ENCODE measurements at places on chromosomes 4 and X. TPM values are rescaled to one million over a fixed set of nuclear protein-coding genes. Genes with fewer than 3 reads are reported as not detected.
A peak's percentile ranks its signal among the peaks of the same experiment; 100 is the strongest.

- DNase-seq, result no peak
Measured at GRCh38 chr4:120636120-120636630, 286.4 kb downstream of the PRDM5 start.

DNA sequence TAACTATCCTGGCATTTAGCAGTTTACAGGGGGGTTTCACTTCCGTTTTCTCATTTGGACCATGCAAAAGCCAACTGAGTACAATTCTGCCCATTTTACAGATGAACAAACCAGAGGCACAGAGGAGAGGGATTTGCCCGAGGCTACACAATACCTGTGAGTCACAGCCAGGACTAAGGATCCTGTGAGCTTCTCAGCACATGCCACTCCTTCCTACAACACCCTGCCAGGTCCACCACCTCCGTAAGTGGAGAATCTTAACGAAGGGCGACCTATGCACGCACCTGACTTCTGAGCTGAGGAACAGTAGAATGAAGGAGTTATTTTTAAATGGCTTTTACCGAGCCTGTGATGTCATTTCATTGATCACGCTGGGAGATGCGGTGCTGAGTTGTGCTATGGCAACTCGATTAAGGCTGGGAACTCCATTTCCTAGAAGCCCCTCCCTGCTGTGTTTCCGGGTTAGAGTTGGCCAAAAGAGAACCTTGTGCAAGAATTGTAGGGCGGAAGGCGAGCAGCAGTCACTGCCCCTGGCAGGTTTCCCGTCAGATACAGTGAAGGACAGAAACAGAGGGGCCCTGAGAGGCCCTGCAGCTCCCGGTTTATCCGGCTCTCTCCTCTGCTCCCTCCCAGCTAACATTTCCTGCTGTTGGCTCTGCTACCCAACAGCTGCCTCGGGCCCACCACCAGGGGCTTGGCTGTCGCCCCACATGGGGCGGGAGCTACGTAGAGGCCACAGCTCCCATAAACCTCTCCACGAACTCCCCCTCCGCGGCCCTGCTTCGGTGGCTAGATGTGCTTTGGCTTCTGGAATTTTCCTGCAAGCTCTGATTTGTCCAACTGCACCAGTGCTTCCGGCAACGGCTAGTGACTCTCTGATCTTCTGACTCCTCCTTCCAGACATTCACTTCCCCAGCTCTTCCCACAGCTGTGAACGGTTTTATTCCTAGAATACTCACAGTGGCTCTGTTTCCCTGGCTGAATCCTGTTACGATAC is 75.1 kb upstream of the USP9X start:
- peak; percentile 86 for DNase-seq

GRCh38 chr4:52883183-52883621 is 21.1 kb downstream of the RASL11B start:
- DNase-seq, result no peak

DNA sequence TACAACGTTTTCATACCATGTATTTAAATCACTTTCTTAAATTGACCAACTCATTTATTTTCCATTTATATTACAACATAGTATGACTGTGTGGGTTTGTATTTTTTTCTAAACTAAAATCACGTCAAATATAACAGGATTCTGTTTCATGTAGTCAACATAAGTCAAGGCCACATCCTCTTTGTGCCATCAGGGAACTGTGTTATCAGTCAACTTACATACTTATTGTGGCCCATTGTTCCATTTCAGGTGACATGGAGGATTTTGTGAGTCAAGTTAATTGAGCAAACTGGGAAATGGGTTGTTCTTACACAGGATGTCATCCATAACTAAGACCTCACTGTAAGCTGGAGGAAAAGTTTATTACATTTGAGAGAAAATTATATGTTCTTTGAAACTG is 35.9 kb downstream of the STK26 start:
- DNase-seq, result no peak

- no peak for DNase-seq
Measured at GRCh38 chrX:94400488-94400887, 726.5 kb downstream of the FAM133A start.

GRCh38 chrX:72306085-72306801 is 529 bp upstream of the CITED1 start:
- no peak for DNase-seq

GRCh38 chr4:109015413-109015810 is 252.6 kb upstream of the ETNPPL start:
- DNase-seq, result no peak

DNA sequence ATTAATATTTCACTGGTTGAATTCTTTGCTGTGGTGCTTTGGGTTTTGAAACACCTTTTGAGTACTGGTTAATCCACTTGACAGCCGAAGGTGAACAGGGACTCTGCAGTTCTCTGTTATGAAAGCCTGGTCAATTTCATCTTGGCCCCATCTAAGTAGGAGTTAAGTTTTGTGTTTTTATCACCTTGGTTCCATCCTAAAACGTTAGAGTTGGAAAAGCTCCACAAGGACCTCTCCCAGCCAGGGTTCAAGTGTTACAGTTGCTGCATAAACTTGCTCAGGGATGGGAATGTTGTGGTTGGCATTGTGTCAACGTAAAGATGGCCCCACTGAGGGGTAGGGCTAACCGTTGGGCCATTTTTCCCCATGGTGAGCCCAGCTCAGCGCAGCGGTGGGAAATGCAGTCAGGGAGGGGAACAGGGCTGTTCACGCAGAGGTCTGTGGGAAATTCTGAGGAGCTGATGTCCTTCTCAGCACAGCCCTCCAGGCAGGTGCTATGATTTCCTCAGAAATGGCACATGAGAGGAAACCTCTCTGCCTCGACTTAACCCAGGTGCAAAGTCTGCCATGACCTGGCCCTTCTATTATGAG is 188.7 kb downstream of the STIM2 start:
- DNase-seq, result no peak

DNA sequence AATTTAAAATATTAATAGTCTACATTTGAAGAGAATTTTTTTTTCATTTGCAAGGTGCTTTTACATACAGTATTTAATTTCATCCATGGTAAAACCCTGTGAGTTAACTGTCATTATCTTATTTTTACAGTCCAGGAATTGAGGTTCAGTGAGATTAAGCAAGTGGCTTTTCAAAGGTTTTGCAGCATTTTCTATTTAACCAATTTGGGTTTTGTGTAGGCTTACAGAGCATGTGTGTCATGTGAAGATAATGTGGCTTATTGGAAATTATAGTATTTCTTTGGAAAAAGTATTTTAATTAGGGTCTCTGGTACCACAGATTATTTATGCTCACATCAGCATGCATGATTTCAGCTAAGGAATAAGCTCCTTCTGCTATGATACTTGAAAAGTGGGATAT is 4.5 kb downstream of the XK start:
- no peak for DNase-seq

TENM3 gene
- polyA plus RNA-seq, result 0.68 TPM

- DNase-seq, result no peak
Measured at GRCh38 chrX:122739770-122740169, 444.3 kb upstream of the GRIA3 start.

GRCh38 chrX:21735768-21736127 is 22.2 kb downstream of the SMPX start:
- no peak for DNase-seq

DNA sequence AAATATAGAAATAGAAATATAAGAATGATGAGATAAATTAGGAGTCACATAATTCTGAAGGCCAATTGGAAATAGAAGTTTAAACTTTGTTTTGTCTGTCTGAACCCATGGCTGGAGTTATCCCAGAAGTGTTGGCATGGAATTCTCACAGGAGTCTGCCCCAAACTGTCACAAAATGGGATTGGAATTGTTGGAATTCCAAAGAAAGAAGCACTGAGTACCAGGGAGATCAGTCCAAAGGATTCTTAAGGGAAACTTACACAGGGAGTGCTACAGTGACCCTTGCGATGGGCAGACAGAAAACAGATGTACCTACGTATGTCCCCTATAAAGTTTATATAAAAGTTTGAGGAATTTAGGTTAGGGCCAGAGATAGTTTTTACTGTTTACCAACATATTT is 1607.7 kb downstream of the ARAP2 start:
- DNase-seq, result no peak

DNA sequence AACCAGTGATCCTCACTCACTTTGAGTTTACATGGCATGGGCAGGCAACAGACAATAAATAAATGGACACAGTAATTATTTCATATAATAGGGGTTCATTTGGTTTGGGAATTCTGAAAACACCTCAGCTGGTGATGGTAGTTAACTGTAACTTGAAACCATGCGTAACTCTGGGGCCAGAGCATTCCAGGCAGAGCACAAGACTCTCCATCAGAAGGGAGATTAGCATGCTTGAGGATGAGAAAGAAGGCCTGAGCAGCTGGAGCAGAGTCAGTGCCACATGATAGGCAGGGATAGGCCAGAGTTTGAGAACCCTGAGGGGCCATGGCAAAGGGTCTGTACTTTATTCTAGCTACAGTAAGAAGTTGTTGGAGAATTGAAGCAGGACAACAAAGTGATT is 56.3 kb upstream of the CXCL8 start:
- DNase-seq, result no peak

APBB2 gene
- polyA plus RNA-seq, result 8.6 TPM

DNA sequence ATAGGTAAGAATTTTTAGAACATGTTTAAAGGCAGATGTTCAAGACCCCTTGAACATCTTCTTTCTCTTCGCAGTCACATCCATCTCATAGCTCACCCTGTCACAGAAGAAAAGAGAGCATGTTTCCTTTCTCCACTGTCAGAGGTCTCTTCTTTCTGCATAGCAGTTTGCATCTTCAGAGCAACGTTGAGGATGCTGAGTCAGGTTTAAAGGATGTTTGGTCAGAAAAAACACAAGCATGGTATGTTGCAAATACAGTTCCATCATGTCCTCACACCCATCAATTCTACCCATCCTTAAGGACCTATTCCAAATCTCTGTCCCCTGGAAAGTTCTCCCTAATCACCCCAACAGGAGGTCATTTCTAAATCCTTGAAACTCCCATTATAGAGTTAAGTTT is 84.8 kb downstream of the STOX2 start:
- no peak for DNase-seq

GRCh38 chrX:153903238-153903980 is 1.1 kb upstream of the AVPR2 start:
- no peak for DNase-seq

GRCh38 chr4:38940476-38940875 is 72.9 kb downstream of the FAM114A1 start:
- no peak for DNase-seq

CLGN gene
- 29.0 TPM for polyA plus RNA-seq

GRCh38 chr4:82681754-82682153 is 116.8 kb downstream of the SCD5 start:
- DNase-seq, result no peak

ZMAT1 gene
- polyA plus RNA-seq, result 7.1 TPM

DNA sequence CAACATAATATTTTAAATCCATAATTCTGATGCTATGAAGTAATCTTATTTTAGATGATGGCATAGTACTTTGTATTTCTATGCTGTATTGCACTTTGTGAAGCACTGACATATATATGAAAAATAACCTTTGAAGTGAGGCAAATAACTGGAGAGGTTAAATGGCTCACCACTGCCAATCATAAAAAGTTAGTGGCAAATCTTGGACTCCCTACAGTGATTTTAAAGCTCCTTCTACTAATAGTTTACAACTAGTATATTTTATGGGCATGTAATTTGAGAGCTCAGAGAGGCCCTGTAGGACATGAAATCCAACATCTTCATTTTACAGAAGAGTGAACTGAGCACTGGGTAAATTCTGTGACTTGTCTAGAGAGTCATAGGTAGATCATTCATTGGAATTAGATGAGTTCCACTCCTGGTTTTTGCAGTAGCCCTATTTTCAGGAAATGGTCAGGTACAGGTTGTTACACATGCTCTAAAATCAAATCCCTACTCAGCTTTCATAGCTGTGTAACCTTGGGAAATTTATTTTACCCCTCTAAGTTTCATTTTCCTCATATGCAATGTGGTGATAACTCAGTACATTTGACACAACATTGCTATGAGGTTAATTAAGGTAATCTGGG is 804 bp upstream of the GC start:
- DNase-seq, result no peak

IQCM gene
- not detected for polyA plus RNA-seq

VCX2 gene
- polyA plus RNA-seq, result not detected

GRCh38 chr4:53633608-53634007 is 42.3 kb upstream of the LNX1 start:
- DNase-seq, result no peak

DNA sequence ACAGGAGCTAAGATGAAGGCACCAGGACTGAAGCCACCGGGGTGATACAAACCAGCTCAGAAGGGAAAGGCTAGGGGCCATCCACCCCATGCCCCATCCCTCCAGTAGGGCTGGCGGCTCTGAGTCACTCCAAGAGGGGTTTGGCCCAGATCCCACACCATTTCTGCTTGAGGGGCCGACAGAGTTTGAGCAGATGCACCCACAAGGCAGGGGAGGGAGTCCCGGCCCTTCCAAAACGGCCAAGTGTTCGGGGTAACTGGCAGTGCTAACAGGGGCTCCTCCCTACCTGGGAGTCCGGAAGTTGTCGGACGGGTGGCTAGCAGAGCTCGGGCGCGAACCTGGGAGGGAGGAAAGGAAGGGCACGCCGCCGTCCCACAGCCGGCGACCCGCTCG is 412 bp downstream of the SLC10A3 start:
- no peak for DNase-seq

- peak; percentile 57 for DNase-seq
Measured at GRCh38 chr4:123505095-123506010, 108.8 kb downstream of the SPRY1 start.

DNA sequence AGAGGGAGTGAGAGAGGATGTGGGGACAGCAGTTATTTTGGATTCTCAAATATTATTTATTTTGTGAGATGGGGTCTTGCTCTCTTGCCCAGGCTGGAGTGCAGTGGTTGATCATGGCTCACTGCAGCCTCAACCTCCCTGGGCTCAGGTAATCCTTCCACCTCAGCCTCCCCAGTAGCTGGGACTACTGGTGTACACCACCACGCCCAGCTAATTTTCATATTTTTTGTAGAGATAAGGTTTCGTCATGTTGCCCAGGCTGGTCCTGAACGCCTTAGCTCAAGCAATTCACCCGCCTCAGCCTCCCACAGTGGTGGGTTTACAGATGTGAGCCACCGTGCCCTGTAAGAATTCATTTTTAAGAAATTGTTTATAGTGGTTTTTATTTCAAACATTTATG is 61.2 kb downstream of the FHDC1 start:
- no peak for DNase-seq

DNA sequence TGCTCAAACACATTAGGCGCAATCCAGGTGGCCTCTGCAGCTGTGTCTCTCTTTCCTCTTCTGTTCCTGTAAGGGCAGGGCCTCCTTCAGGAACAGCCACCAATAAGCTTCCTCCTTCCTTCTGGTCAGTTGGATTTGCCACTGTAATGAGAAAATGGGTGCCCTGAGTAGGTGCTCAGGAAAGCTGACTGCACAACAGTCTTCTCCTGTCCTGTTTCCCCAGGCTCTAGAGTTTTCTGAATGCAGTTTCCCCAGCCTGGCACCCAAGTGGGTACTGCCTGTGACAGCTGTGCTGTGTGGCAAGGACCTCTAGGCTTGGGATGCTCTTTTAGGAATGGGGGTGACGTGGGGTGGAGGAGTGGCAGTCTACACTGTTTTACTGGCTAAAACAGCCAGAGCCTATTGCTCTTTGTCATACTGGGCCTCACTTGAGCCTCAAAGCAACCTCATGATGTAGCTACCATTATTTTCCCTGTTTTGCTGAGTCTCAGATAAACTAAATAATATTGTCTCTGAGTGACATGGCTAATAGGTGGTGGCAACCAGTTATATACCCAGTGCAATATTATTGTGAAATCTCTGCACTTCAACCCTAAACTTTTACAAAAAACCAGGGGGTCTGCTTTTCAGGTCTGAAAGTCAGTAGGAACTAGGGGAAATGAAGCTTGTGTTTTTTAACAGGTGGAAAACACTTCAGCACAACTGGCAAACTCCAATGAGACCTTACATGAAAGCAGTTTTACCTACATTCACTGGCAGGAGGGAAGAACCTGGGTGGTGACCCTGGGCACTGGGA is 1.2 kb downstream of the CXCL2 start:
- no peak for DNase-seq
